ENCODE measurements at places on chromosomes 4 and X.

- no peak for DNase-seq
Measured at GRCh38 chr4:141711211-141711610, 74.8 kb downstream of the IL15 start.

DNA sequence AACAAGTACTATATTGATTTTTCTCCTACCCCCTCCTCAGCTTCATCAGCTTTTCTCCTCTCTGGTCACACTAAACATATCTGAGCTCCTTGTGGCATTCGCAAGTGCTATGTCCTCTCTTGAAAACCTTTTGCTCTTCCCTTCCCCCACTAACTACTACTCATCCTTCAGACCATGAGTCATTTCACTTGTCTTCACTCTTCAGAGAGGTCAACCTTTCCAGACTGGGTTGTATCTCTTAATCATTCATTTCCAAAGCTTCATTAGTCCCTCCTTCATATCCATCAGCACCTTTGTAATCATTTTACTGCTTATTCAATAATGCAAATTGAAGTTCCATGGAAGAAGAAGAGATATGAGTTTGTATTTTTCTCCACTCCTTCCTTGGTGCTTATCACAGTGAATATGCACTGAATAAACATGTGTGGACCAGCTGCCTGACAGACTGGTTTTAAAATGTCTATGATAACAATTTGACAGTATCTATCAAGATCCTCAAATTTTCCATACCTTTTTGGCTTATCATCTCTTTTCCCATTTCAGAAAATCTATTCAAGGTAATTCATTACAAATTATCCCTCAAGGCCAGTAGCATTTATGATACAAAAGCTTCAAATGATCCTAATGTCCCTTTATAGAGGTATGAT, 28.4 kb downstream of the DDX60L start:
- DNase-seq = no peak

- no peak for DNase-seq
Measured at GRCh38 chrX:13520936-13521335, 48.5 kb upstream of the EGFL6 start.

GRCh38 chr4:31351695-31352094, 631.5 kb downstream of the PCDH7 start:
- DNase-seq = no peak

- DNase-seq = no peak
Measured at GRCh38 chrX:15815779-15816437, 25.6 kb downstream of the ZRSR2 start.

- DNase-seq = no peak
Measured at GRCh38 chrX:69195192-69195591, 29.9 kb upstream of the PJA1 start.

GRCh38 chrX:45164021-45164621, 36.6 kb downstream of the DIPK2B start:
- no peak for DNase-seq

GRCh38 chr4:21884615-21885014, 64.0 kb downstream of the KCNIP4 start:
- no peak for DNase-seq

GRCh38 chrX:46957297-46957696, 45.1 kb downstream of the JADE3 start:
- no peak for DNase-seq

GRCh38 chr4:153884325-153884724, 95.4 kb upstream of the SFRP2 start:
- DNase-seq = no peak

- no peak for DNase-seq
Measured at GRCh38 chr4:87516683-87517082, 12.5 kb downstream of the SPARCL1 start.

DNA sequence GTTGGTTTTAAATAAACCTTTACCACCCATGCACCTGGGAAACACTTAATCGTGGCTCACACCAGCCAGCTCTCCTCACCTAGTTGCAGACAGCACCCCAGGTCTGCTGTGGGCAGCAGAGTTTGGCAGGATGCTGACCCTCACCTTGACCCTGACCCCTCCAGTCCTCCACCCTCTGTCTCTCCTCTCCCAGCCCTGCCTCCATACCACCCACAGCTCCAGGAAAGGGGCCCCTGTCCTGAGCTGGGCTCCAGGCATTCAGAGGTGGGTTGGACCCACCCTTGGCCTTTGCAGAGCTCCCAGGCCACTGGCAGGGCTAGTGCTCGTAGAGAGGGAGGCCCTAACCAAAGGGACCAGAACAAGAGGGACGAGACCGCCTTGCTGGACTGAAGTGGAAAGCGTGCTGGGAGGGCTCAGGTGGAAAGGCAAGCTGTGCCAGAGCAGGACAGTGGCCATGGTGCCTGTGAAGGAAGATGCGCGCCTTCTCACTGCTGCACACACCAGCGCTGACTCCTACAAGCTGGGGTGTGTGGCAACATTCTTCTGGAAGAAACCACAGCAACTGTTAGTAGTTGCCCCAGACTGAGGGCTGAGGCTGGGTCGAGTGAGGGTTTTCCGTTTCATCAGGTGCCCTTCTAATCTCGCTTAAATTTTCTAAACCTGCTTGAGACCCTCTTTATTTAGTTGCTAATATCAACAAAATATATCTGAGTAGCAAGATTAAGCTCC, 10.7 kb upstream of the S100P start:
- DNase-seq = no peak

GRCh38 chrX:130984782-130985181, 73.4 kb upstream of the ARHGAP36 start:
- no peak for DNase-seq

GRCh38 chrX:103793545-103793940, 16.9 kb downstream of the PLP1 start:
- DNase-seq = no peak

- no peak for DNase-seq
Measured at GRCh38 chr4:145851511-145852201, 87.0 kb downstream of the ZNF827 start.

- no peak for DNase-seq
Measured at GRCh38 chr4:184825141-184825895, 450 bp downstream of the ACSL1 start.

DNA sequence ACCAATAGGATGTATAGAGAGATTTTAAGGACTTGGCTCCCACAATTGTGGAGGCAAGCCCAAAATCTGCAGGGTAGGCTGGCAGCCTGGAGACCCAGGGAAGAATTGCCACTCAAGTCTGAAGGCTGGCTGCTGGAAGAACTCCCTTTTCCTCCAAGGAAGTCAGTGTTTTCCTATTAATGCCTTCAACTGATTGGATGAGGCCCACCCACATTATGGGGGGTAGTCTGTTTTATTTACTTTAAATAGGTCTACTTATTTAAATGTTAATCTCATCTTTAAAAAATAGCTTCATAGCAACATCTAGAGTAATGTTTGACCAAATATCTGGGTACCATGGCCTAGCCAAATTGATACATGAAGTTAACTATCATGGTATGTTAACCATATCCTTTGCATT, 18.7 kb downstream of the LSM6 start:
- DNase-seq = no peak

- DNase-seq = no peak
Measured at GRCh38 chr4:105470766-105471165, 3.1 kb downstream of the PPA2 start.

GRCh38 chrX:121032531-121032930, 14.9 kb upstream of the GLUD2 start:
- DNase-seq = no peak

DNA sequence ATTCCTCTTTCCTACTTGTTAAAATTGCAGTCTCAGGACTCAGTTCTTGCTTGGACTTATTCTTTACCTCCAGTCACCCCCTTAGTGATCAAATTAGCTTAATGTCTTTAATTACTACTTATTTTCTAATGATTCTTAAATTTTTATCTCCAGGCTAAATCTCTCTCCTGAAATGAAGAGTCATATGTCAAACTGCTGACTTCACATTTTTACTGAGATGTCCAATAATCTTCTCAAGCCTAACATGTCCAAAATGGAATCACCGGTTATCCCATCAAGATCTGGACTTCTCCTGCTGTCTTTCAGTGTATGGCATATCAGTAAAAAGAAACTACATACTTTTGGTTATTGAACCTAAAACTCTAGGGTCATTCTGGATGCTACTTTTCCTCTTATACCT, 332.3 kb upstream of the HTR2C start:
- DNase-seq = no peak

DNA sequence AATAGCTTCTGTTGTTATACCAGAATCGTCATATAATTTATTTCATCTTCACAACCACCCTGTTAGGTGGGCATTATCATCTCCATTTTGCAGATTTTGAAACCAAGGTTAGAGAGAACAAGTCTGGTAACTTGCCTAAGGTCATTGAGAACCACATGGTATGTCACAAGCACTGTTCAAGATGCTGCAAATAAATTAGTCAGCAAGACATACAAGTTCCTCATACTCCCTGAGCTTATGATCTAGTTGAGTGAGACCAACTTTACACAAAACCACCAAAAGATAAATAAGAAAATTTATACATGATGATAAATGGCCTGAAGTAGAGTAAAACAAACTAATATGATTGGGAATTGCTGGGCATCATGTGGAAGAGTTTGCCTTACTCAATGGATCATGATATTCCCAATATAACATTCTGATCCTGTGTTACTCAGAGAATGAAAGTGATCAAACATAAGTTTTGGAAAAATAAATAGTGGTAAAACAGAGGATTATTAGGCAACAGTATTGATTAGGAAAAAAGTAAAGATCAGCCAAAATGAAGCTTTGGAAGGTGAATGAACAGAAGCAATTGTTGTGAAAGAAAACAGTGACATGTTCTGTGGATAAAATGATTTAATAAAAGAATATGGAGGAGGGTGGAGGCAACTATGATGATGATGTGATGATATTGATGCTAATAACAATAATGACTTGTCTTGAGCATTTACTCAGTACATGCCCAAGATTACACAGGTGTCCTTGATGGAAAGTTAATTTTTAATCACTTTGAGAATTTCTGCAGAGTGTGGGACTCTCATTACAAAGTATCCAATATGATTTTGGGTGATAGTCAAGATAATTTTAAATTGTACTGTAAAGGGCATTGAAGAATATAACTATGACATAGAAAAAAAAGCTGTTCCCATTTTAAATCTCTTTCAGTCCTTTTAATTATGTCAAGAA, 34.1 kb upstream of the IL1RAPL1 start:
- no peak for DNase-seq

GRCh38 chr4:56940971-56941370, 33.3 kb downstream of the REST start:
- DNase-seq = no peak

GRCh38 chr4:168771251-168771650, 238.8 kb downstream of the CBR4 start:
- no peak for DNase-seq

DNA sequence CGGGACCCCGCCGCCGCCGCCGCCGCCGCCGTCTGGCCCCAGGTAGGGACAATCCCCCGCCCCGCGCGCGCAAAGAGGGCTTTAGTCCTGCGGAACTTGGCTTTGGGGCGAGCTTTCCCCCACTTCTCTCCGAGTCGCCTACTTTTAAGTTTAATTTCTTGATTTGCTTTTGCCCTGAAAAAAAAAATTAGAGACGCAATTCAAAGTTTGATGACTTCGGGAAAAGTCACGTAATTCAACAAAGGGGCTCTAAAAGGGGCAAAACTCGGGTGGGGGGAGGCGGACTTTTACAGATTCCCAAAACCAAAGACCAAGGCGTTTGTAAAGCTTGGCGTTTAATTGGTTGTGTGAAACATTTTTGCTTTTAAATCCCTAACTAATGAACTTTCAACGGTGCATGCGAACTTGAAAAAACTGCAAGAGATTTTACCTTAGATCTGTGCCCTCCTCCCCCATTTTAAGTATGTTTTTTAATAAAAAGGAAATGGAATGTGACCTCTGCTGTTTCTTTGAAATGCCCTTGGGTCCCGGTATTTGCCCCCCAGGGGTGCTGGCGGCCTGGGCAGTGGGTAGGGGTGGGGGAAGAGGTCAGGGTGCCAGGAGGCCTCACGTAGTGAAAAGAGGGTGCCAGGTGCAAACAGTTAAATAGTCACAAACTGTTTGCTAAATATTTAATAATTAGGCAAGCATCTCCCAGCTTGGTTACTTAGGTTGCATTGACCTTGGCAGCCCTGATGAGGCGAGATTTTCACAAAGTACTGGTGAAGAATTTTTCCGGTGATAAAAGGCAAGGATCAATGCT, 209.7 kb downstream of the NWD2 start:
- no peak for DNase-seq

GRCh38 chr4:189940178-189941004, at the start of gene FRG1:
TSS of gene FRG1 (plus strand) at chr4:189940872. CDS start at chr4:189941010, 138 bp downstream.
- peak; percentile 96 for DNase-seq

GRCh38 chr4:47485768-47486167, 693 bp downstream of the ATP10D start:
- no peak for DNase-seq

- peak; percentile 1 for DNase-seq
Measured at GRCh38 chr4:159103384-159103990, 608 bp downstream of the RAPGEF2 start.

DNA sequence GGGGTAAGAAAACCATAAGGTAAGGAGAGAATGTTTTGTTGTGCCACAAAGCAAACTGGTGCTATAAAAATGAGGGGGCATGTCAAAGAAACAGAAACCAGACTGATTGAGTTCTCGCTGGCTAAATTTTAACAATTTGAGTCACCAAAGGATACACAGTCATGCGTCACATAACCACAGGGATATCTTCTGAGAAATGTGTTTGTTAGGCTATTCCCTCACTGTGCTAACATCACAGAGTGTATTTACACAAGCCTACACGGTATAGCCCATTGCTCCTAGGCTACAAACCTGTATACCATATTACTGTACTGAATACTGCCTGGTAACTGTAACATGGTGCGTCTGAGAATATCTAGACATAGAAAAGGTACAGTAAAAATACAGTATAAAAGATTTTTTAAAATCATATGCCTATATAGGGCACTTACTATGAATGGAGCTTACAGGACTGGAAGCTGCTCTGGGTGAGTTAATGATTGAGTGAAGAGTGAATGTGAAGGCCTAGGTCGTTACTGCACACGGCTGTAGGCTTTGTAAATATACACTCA, 50.1 kb downstream of the FBXW7 start:
- DNase-seq = no peak

DNA sequence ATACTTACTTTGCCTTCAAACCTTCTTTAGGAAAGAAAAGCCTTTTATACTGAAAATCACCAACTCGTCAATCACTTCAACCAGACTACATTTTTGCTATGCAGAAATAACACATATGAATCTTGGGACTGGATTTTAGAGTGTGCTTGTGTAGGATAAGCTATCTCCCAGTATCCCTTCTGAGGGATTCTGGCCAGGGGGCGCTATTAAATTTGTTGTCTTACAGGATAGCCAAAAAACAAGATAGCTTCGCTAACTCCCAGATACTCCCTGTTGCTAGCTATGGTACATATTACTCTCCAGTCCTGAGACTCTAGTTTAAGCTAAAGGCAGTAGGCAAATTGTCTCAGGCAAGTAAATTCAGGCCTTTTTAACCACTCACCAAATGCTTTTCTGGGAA, 167.2 kb downstream of the LHFPL1 start:
- no peak for DNase-seq

GRCh38 chrX:108712886-108713285, 23.5 kb downstream of the IRS4 start:
- DNase-seq = no peak

GRCh38 chr4:6582889-6583490, 8.0 kb downstream of the MAN2B2 start:
- no peak for DNase-seq

GRCh38 chr4:84497504-84498202, 1.4 kb downstream of the NKX6-1 start:
- no peak for DNase-seq

- DNase-seq = no peak
Measured at GRCh38 chr4:90643156-90643555, 516.0 kb downstream of the CCSER1 start.

- no peak for DNase-seq
Measured at GRCh38 chr4:26418850-26419249, 71.4 kb downstream of the CCKAR start.

All from stimulated activated CD8-positive, alpha-beta memory T cell treated with anti-CD3 and anti-CD28 coated beads, Interleukin-15, amount 100 ng/mL, for 24 hours (primary cell).